ENCODE measurements at places on chromosomes 11 and 22.

- DNase-seq, result no peak
These were observed 4.7 kb upstream of the SHISA8 start for GRCh38 chr22:41919357-41920224.

GRCh38 chr11:128036006-128036405 is 551.4 kb downstream of the ETS1 start:
- no peak for DNase-seq

- no peak for DNase-seq
These were observed 626 bp upstream of the LIMK2 start for GRCh38 chr22:31211482-31211861.

- DNase-seq, result no peak
These were observed 48.4 kb upstream of the RAB1B start for GRCh38 chr11:66219846-66220565.

DNA sequence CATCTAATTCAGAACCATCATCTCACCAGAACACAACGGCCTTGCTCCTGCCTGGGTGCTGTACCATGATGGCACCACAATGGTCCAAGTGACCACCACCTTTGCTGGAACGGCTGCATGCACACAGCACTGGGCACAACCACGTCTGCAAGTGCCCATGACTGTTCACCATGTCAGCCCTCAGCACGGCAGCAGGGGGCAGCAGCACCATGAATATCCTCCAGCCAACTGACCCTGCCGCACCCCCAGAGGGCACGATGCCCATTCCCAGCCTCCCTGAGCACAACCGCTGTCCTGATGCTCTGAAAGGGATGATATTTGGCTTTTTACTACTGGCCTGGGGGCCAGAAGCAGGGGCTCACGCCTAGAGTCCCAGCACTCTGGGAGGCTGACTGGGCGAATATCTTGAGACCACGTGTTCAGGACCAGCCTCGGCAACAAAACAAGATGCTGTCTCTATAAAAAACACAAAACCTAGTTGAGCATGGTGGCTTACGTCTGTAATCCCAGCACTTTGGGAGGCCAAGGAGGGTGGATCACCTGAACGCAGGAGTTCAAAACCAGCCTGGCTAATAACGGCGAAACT is 25.7 kb downstream of the DRD4 start:
- DNase-seq, result no peak

DNA sequence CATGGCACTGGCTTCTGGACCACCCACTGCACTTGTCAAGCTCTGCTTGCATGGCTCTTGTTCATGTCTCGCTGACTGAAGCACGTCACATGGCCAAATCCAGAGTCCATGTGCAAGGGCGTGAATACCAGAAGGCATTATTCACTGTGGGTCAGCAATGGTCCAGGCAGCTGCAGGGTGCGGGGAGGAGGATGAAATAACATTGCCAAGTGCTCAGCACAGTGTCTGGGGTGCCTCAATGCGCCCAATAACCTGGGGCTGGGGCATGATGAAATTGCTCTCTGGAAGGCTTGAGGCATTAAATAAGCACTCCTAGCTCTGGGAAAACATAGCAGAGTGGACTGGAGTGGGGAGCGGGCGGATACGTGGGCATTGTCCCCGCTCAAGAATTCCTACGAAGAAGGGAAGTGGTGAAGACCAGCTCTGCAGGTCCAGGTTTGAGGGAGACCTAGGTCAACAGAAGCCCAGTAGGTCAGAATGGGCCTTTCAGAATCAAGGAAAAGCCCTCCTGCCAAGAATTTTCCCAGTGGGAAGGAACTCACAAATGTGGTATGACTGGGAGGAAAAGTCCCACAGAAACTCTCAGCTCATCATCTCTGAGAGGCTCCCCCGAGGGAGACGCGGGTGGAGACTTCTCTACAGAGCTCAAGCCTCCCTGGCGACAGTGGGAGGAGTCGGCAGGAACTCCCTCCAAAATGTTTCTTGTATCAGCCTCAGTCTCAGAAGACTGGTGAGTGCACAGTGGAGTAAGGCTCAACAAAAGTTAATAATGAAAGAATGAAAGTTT is 15.3 kb upstream of the ACCSL start:
- no peak for DNase-seq

- no peak for DNase-seq
These were observed 80.8 kb downstream of the NAT10 start for GRCh38 chr11:34185926-34186841.

GRCh38 chr22:19554834-19555404 is 30.7 kb upstream of the CLDN5 start:
- DNase-seq, result no peak

DNA sequence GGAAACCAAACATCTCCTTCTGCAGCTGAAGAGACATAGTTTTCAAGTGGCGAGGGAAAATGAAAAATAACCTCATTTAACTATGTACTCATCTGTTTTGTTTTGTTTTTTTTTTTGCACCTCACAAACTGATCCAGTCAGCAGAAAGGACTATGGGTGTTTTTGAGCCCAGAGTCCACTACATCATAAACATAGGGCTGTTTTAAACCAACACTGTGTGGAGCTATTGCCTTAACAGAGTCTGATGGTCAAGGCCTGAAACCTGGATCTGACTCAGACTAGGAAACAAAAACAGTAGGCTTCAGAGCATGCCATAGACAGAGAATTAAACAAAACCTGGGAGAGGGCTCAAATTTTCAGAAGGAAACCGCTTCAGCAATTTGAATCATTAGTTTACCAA is 99.3 kb upstream of the FSHB start:
- DNase-seq, result no peak

DNA sequence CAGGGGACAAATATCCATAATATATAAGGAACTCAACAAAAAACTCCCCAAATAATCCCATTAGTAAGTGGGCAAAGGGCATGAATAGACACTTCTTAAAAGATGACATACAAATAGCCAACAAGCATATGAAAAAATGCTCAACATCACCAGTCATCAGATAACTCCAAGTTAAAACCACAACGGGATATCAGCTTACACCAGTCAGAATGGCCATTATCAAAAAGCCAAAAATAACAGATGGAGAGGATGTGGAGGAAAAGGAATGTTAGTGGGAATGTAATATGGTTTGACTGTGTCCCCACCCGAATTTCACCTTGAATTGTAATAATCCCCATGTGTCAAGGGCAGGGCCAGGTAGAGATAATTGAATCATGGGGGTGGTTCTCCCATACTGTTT is 350.1 kb downstream of the GUCY1A2 start:
- DNase-seq, result no peak

DNA sequence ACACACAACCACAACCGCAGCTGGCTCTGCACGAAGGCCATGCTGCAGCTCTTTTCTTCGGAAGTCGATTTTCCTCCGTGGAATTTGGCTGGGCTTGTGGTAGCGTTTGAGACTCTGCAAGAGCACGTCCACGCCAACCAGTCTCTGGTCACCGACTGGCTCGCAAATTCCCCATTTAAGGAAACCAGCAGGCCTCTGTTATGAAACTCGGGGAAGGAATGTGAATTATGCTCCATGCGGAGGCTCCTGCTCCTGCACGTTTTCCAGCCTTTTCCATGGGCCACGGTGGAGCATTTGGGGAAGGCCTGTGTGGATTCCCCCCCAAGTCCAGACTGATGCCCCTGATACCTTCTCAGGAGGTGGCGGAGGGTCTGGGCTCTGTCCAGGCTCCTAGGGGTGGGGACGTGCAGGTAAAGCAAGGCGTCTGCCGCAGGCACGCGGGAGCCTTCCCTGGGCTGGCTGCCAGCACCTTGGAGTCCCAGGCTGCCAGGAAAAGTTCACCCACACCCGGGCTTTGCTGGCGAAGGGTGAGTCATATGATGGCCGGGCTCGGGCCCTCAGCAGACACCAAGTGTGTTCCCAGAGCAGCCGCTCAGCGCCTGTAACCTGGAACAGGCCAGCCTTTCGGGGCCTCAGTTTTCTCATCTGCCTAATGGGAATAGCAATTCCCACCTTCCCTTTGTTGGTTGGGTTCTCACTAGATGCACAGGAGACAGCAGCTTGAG is 41.9 kb downstream of the LRP5 start:
- DNase-seq, result no peak

- DNase-seq, result no peak
These were observed 104.5 kb downstream of the NXPE2 start for GRCh38 chr11:114782650-114783310.

DNA sequence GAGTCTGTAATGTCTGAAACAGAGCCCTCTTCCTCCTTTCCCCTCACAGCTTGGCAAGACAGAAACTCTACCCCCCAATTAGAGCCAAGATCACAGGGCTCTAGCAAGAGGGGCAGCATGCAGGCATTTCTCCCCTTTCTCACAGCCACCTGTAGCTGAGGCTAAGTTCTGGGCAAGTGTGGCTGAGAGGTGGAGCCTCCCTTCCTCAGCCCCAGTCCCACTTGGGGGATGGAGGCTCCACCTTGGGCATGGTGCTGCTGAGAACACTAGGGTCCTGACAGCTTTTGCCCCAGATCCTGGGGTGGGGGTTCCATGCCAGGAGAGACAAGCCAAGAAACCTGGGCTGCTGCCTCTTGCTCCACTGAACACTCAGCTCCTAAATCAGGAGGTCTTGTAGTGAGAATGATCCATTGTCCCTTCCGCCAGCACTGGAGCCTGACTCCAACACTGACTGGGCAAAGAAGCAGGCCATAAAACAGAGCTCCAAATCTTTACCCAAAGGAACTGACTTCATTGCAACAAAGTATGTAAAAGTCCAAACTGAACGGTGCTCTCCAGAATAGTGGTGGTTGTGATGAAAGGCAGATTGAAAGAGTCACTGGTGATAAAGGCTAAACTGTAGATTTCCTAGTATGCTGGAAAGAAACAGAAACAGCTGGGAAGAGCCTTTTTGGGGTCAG is 25.6 kb downstream of the NARS2 start:
- DNase-seq, result no peak

DNA sequence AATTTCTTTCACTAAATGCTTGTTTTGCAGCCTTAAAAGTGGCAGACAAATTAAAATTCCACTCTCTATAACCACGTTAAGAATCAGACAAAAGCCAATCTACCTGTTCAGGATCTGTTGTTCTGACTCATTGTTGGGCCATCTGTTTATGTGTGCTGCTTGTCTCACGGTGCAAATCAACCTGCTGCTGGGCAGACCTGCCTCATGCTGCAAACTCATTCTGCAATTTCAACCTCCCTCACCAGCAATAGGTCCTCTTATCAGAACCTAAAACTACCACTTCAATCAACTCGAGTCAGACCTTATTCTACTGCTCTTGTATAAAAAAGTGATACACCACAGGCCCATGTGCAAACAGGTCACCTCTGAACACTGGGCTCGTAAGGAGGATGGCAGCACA is 75.1 kb downstream of the LARGE2 start:
- no peak for DNase-seq

DNA sequence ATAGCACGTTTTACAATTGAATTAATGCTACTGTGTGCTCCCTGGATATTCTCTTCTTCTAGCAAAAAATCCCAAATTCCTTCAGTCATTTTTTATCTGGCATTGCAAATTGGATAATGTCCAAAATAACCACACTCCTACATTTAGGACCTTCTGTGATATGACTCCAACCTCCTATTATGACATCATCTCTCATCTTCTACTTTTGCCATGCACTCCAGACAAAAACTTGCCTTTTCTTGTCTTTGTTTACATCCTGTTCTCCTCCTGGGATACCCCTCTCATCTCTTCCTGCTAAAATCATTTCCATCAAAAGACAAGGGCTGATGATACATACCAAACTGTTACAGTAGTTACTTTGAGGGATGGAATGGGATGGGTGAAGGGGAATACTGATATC is 20.6 kb upstream of the TMEM218 start:
- DNase-seq, result no peak

GRCh38 chr22:39898997-39899396 is 1.9 kb upstream of the GRAP2 start:
- DNase-seq, result no peak

GRCh38 chr11:69745201-69745600 is 29.9 kb downstream of the FGF4 start:
- no peak for DNase-seq

DNA sequence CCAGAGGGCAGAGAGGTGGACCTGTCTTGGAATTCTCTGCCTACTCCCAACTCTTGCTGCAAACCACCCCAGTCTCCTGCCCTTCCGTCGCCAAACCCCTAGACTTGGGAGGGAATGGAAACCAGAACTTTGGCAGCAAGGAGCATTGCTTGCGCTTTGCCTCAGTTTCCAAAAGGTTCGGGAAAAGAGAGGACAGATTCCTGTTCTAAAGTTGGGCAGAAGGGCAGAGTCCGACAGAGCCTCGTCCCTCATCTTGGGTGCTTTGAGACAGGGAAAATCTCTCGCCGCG is 396 bp upstream of the ROBO3 start:
- DNase-seq, result no peak

DNA sequence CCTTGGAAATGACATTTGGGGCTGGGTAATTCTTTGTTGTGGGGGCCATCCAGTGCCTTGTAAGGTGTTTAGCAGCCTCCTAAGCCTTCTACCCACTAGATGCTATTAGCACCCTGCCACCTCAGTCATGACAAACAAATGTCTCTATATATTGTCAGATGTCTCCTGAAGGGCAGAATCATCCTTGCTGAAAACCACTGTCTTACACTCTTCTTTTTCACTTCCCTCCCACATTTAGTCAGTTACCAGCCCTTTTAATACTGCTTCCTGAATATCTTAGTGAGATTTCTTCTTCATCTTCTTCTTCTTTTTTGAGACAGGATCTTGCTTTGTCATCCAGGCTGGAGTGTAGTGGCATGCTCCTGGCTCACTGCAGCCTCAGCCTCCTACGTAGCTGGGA is 33.1 kb downstream of the TNRC6B start:
- DNase-seq, result no peak

GRCh38 chr22:24819911-24820461 is 14.0 kb downstream of the SGSM1 start:
- no peak for DNase-seq

GRCh38 chr11:119335091-119335654 is 846 bp downstream of the RNF26 start:
- DNase-seq, result no peak

DNA sequence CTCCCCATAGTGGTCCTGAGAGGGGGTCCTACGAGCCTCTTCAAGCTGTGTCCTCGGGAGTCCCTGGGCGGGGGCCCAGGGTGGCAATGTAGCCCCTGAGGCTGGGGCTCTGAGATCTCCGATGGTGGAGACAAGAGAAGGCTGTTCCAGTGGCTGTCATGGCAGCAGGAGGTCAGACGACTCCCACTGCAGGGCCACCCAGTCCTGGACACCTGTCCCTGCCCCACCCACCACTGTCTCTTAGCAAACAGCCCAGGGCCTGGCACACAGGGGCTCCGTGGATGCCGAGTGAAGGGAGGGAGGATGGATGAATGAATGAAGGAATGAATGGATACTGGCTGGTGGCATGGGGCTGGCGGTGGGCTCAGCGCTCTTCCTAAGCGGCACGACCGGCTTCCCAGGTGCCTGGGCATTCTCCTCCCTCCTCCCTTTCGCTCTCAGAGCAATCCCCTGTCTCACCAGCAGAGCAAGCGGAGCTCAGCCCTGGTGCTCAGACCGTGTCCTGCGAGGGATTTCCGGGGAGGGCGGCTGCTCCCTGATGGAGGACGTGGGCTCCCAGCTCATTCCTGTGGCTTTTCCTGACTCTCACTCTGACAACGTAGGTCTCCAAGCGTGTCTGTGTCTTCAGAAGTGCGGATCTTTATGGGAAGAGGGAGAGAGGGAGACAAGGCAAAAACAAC is 1272.6 kb downstream of the BRD1 start:
- DNase-seq, result no peak

Measured in NCI-H1930 (cell line).